ENCODE measurements at places on chromosomes 1 and 21. TPM values are rescaled to one million over a fixed set of nuclear protein-coding genes. Genes with fewer than 3 reads are reported as not detected.
A peak's percentile ranks its signal among the peaks of the same experiment; 100 is the strongest.

DNA sequence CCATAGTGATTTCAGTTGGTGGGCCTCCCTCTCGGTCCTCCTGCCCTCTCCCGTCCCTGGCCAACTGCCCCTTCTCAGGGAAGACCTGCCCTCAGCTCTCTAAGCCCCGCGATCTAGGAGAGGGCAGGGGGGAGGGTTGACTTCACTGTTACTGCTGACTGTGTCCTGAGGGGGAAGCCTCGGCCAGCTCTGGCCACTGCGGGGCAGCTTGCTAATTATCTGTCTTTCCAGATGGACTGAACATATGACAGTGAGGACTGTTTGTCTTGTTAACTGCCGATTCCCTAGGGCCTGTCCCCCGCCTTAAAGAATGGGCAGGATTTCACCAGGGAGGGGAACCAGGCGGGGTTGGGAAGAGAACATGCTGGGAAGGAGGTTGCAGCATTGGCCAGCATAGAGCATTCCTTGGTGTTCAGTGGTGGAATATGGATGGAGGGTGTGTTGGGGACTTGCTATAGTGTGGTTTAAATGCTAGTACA, 22.9 kb downstream of the NIPAL3 start:
- no peak for DNase-seq

DNA sequence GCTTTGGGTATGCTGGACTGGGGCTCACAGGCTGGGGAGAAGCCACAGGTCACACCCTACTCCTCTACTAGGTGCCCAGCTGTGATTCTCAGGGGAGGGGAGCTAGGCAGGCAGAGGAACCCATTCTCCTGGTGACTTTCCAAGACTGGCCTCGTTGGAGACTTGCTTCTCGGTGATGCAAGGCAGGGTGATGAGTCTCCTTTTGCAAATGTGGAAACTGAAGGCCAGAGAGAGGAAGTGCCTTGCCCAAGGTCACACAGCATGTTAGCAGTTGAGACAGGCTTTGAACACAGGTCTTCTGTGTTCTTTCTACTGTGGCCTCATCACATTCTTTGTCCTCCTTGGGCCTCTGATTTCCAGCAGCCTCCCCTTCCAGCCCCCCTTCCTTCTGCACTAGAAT, 20.5 kb upstream of the C1QA start:
- DNase-seq = no peak

DNA sequence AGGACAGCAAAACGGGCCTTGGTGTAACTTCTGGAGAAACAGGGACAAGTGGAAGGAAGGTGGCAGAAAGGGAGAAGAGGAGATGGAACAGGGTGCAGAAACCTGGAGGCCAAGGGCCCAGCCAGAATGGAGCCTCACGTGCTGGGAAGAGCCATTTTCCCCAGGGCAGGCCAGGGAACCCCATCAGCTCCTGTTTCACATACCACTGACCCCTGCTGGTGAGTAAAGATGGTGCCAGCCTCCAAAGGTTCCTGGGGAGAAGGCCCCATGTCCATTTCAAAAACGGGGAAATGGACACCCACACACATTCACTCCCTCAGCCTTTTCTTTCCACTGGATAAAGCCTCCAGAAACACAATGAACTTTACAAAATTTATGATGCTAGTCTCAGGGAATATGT, 57.6 kb upstream of the JUN start:
- DNase-seq = peak; percentile 12

DNA sequence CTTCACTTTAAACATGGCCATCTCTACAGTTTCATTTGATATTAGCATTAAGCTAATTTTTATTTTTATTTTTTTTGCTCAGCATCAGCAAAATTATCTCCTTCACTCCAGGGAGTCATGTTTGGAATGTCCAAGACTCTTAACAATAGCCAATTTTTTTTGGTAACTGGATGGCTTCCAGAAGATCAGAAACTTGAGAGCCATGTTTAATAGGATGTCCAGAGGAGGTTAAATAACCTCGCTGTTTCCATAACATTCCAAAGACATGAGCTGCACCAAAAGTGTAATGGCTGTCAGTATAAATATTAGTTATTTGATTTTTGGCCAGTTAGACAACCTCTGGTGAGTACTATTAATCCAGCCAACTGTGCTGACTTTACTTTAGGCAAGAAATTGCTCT, 80.7 kb downstream of the DNTTIP2 start:
- DNase-seq = no peak

DNA sequence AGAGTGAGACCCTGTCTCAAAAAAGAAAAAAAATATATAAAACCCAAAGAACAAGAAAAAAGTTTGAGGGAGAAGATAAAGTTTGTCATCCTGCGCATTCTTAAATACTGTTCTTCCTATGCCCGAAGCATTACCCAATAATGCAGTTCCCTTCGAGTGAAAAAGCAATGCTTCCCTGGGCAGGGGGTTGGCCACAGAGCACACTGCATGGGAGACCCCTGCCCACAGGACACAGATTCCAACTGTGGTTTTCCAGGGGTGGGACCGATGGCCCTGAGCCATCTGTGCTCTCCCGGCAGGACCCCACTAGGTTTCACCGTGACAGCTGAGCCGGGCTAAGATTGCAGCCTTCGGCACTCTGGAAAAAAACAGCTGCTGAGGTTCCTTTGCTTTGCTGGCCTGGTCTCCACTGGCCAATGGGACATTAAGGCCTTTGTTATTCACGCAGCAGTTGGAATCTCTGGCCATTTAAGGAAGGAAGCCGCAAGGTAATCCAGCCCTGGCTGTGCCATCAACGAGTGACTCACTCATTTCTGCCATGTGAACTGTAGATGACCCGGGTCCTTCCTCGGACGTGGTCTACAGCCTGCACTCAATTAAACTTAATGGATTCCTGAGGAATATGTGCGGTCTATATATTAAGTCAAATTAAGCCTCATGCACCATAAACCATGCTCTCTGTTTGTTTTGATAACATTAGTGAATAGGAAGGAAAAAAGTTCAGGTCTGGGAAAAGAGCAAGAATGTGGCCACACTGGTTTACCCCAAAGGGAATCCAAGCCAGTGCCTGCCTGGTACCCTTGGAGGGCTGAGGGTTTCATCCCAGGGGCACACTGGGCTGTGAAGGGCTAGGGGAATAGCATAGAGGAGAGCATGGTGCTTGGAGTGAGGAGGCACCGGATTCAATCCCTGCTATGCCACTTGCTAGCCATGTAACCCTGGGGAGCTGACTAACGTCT, 163.2 kb downstream of the ZBTB18 start:
- DNase-seq = no peak

DNA sequence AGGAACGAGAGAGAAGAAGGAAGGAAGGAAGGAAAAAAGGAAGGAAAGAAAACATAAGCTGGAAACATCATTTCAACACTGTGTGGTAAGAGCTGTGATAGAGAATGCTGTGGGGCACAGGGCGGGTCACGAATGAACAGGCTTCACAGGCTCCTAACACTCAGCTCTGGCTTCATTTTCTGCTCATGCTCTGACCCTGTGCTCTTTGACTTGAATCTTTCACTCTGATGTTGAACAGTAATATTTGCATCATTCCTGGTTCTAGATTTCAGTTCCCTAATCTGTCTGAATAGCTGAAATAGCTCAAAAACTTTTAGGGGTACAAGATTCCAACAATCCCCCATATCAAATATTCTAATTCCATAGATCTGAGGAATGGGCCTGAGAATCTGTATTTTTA, 207.3 kb downstream of the LHX8 start:
- DNase-seq = no peak

GRCh38 chr1:163844459-163844858, 522.7 kb downstream of the NUF2 start:
- DNase-seq = no peak

GRCh38 chr1:204191456-204191855, 4.8 kb downstream of the KISS1 start:
- DNase-seq = no peak

DNA sequence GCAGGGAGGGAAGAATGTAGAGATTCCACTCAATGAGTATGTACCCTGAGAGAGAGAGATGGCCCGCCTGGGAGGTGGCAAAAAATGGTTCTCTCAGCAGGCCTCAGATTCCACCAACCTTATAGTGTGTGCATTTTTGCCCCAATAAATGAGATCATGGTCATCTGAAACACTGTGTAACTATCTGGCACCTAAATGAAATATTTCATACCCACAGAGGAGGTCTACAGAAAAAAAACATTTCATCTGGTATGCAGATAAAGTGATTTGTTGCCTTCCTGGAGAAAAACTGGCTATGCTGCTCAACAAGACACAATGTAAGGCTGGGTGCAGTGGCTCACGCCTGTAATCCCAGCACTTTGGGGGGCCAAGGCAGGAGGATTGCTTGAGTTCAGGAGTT, 4.9 kb downstream of the TMCO2 start:
- DNase-seq = no peak

GRCh38 chr1:90012300-90012699, 17.4 kb downstream of the ZNF326 start:
- no peak for DNase-seq

- no peak for DNase-seq
Measured at GRCh38 chr1:29368936-29369932, 132.9 kb downstream of the PTPRU start.

DNA sequence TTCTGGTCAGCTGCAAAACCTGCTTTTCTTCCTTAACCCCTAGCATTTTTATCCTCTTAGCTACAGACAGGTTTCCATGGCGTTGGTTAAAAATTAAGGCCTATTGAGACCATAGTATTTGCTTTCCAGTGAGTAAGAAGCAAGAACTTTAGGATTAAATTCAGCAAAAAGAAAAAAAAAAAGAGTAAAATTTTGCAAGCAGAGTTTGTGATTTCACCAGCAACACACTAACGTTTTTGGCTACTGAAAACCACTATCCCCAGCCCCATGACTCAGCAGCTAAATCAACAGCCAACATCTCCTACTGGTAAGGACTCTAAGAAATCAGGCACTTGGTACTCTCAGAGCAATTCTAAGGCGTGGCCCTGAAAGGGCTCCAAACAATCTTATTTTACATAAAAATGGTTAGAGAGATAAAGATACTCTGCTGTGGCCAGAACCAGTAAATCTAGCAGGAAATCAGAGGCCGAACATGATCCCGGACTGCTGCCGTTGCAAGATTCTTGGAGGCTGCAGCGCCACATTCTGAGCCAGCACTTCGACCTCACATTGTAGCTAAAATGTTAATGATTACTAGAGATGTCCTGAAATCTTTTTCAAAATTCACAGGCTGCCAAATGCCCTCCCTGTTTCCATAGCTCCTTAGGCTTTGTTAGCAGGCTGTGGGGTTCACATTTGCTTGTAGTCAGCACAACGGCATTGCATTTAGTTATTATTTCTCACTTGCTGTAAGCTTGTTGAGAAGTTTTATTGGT, 1.6 kb upstream of the ENO1 start:
- DNase-seq = peak; percentile 76

- DNase-seq = no peak
Measured at GRCh38 chr1:166233750-166234366, 67.1 kb upstream of the FAM78B start.

- no peak for DNase-seq
Measured at GRCh38 chr1:223771469-223771813, 59.1 kb downstream of the CAPN2 start.

GRCh38 chr21:45026826-45027225, 47.6 kb upstream of the ADARB1 start:
- no peak for DNase-seq

DNA sequence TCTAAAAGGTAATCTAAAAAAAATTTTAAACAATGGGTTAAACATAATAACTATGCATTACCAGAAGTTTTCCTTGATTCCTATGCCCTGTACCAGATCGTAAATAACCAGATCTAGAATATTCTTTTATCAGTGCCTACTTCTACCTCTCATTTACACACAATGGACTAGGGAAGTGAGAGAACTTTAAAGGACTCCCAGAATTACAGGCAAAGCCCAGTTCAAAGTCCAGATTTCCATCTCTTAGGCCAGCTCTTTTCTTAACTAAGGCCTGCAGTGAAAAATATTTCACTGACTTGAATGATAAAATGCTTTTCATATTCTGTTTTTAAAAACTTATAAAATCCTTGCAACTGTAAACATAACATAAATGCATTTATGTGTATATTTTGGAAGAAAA, 32.6 kb downstream of the ESRRG start:
- DNase-seq = no peak

DNA sequence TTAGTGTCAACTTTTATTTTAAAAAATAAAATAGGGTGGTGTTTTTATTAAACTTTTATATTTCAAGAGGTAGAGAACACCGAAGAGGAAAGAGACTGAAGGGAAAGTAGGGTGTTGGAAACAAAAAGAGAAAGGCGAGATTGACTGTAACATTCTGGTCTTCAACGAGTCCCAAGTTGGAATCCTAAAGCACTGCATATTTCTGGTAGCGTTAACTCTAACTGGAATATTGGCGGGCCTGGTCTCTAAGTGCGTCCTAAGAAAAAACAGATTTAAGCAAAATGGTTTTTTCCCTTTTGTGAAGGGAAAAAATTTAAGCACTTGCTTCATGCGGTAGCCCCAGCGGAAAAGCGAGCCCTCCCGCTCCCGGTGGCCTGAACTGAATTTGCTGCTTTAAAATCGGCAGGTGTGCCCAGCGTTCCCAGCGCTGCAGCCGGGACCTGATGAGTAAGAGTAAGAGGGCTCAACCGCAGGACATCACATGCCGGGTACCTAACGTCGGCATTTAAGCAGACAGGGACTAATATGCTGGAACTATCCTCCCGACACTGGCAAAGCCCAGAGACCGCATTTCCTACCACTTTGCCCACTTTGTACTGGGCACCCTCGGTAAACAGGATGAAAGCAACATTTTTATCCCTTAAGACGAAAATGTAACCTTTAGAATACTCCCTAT, 30.5 kb upstream of the NFIA start:
- no peak for DNase-seq

DNA sequence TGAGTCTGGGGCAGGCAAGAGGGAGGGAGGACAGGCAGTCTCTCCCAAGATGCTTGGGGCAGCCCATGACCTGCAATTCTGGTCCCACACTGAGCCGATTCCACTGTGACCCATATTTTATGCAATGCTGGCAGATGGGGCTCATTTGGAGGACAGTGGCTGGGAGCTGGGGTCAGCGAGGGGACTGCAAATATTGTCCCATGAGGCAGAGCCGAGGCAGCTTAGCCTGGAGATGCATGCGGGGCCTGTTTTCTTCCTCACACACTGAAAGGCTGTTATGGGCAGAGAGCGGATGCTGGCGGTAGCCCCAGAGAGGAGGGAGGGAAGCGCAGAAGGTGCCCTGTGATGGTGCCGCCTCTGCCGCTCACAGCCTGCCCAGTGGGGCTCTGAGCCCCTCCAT, 128.5 kb upstream of the POU3F1 start:
- DNase-seq = no peak

DNA sequence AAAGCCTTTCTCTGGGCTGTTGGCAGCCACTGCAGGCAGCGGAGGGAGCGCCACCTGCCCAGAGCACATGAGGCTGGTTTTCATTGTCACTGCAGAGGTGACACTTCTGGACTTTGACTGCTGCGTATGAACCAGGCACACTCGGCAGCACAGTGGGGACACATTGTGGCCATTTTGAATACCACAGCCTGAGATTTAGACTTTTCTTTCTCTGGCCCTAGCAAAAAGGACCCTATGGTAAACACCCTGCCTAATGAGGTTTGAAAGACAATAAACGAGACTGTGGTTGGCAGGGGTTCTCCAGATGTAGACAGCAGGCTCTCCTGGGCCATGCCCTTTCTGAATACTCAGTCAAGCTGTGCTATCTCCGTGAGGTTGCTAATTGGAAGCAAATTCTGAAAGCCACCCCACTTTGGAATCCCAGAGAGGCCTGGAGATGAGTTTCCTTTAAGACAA, 12.0 kb upstream of the KCNE2 start:
- DNase-seq = peak; percentile 46

The PTGFR gene
- not detected for total RNA-seq

The S100A1 gene
- total RNA-seq = not detected

The ACBD3 gene
- total RNA-seq = 17.4 TPM

The SMAP2 gene
- 209 TPM for total RNA-seq

The NUF2 gene
- 54.6 TPM for total RNA-seq

The TACSTD2 gene
- 0.68 TPM for total RNA-seq

The FCGR1A gene
- not detected for total RNA-seq

The TAS1R1 gene
- not detected for total RNA-seq

All from activated CD8-positive, alpha-beta T cell treated with anti-CD3 and anti-CD28 coated beads for 36 hours (primary cell).